ENCODE measurements at places on chromosomes 7 and 10.

DNA sequence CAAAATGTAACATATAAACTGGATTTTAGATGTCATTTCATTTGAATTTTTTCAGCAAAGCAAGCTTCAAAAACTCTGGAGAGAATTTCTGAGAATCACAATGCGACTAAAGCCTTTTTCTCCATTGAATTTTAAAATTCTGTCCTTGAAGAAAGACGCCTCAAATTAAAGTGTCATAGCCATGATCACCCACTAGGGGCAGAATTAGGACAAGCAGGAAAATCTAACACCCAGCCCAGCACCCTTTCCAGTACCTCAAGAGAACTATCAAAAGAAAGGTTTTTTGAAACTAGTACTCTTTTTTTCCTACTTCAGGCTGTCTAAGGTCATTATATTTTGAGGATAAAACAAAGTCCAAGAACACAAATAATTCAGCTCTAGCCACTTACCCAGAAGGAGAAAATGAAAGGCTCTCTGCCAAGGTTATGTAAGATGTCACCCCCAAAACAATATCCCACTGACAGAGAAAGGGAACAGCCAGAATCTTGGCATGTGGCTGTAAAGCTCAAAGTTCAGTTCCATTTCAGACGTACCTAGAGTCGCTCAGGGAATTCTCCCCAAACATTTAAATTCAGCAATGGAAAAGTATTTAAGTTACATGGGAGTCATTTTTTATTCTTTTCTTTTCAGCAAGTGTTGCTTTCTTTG lies 299.4 kb downstream of the SNX13 start:
- no peak for DNase-seq

GRCh38 chr10:86651021-86651471 lies 3.3 kb upstream of the OPN4 start:
- no peak for DNase-seq

DNA sequence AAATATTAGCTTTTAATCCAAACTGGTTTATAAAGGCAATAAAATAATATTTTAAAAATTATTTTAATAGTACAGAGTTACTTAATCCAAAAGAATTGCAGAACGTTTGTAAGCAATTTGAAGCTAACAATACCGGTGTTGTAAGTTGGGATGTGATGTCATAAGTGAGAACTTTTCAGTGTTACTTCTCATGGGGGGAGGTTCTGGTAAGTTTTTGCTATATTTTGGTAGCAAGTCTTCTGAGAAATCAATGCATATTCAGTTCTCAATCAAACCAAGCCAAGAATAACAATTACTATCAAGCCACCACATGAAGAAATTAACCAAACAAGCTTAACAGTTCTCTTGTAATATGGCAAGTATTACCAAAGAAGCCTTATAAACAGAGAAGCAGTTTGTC lies 147.1 kb upstream of the ASAH2 start:
- no peak for DNase-seq

DNA sequence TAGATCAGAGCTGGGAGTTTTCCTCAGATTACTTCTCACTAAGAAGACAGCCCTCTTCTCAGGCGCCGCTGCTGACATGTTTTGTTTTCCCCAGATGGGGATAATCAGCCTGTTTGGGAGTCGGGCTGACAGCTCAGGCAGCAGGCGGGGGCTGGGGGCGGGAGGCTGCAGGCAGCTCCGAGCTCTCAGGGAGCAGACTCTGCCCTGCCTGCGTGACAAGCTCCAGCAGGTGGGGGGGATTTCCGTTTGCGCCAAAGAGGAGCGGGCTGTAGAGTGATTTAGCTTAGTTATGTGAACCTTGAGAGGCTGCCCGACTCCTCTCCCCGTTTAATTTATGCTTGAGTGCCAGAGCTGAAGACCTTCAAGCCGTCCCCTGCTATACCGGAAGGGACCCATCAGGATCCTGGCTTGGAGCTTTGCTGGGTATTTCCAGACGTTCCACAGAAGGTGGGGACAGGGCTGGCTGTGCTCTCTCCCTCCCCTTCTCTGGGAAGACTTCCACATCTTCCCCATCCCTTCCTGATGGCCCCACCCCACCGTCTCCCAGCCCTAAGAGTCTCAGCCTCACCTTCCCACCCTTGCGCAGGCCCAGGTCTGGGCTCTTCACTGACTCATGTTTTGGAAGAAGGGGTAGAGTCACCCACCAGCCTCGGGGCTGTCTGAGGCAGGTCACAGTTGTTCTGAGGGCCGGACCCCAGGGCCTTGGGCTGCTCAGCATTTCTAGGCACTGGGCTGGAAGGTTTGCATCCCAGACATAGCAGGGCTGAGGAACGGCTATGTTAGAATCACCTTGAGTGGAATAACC lies 24.7 kb upstream of the ADCYAP1R1 start:
- no peak for DNase-seq

DNA sequence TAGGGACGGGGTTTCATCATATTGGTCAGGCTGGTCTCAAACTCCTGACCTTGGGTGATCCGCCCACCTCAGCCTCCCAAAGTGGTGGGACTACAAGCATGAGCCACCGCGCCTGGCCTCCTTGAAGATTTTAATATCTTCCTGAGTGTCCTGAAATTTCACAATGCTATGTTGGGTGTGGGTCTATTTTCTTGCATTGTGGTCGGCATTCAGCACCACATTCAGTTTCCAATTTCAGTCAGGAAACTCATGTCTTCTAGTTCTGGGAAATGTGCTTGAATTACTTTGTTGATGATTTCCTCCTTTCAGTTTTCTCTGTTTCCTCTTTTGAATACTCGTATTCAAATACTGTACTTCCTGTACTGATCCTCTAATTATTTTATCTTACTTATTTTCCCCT lies 49.3 kb upstream of the IL6 start:
- DNase-seq = no peak

GRCh38 chr7:147245274-147245673 lies 1128.7 kb downstream of the CNTNAP2 start:
- peak; percentile 18 for DNase-seq

Measured in NCI-H187 (cell line).